NCI-H1417 (cell line): ENCODE measurements at places on chromosomes 4 and X.
A peak's percentile ranks its signal among the peaks of the same experiment; 100 is the strongest.

- DNase-seq: no peak
Observed at GRCh38 chrX:68599256-68600152, 48.0 kb upstream of the STARD8 start.

GRCh38 chrX:154348646-154349358, 25.6 kb downstream of the FLNA start:
- no peak for DNase-seq

DNA sequence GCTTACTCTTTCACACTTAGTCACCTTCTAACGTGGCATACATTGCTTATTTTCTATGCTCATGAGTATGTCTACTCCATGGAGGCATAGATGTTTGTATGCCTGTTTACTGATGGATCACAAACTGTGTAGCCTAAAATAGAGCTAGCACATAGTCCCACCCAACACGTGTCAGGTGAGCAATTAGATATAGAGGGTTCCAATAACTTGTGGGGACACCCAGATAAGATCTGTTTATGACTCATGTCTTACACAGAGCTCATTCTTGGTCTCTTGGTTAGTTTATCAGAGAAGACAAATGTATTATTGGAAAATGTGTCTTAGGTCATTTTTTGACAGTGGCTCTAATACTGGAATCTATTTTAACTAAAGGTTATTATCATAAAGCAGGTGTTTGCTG, 6.8 kb downstream of the ZFP42 start:
- DNase-seq: no peak

DNA sequence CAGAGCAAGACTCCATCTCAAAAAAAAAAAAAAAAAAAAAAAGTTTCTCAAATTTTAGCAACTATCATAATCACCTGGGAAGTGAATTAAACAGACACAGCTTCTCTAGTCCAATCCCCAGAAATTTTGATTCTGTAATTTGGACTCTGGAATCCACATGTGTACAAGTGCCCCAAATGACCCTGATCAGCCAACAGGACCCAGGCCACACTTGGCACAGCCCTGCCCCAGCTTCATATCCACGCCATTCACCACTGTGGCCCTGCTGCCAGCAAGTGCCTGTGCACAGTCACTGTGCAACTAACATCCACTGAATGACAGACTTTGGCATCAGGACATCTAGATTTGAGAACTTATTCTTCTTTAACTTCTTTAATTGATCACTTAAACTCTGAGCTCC, 14.1 kb upstream of the CXCL13 start:
- no peak for DNase-seq

DNA sequence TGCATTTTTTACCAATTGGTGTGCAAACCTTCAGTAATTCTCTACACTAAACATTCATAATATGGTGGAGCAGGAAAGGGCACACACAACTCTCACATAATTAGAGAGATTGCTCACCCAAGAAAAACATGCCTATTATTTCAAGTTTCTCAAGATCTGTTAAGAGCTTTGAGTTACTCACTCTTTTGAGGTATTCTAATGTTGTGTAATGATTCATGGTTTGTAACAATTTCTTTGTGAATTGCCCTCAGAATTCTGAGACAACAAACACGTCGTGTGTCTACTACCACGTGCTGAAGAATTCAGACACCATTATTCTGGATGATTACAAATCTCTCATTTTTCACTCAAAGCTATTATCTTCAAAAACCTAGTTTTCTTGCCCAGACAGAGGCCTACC, 82.8 kb downstream of the PDGFC start:
- DNase-seq: no peak

- no peak for DNase-seq
Observed at GRCh38 chr4:125464146-125464545, 149.4 kb downstream of the FAT4 start.

DNA sequence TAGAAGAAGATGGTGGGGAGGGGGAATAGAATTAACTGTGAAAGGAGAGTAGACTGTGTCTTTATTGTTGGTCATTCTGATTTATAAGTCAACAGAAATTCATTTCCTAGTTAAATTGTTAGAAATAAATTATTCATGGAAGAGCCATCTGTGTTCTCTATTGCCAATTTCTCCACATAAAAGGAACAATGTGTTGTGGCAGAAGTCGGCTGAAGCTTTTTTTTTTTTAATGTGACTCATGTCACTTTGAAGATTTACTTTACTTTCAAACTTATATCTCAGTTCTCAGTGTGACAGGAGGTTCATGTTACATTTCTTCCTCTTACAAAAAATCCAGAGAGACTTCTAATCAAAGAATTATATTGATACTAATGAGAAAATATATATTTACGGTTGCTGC, 60.5 kb downstream of the CPE start:
- no peak for DNase-seq

DNA sequence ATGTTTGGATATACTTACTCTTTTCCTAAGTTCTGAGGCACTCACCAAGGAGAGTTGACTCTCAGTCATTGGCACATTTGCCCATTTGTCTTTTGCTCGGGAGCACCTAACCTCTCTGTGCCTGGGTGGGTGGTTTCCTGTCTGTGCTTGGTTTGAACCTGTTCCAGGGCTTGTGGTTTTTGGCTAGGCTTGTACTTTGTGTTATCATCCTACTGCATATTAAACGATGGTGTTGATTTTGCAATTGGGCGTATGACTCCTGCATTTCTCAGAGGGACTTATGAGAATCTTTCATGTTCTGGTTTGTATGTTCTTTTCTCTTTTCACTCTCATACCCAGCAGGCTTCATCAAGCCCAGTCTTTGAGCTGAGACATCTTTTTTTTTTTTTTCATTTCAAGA, 161.7 kb downstream of the BTC start:
- DNase-seq: no peak

DNA sequence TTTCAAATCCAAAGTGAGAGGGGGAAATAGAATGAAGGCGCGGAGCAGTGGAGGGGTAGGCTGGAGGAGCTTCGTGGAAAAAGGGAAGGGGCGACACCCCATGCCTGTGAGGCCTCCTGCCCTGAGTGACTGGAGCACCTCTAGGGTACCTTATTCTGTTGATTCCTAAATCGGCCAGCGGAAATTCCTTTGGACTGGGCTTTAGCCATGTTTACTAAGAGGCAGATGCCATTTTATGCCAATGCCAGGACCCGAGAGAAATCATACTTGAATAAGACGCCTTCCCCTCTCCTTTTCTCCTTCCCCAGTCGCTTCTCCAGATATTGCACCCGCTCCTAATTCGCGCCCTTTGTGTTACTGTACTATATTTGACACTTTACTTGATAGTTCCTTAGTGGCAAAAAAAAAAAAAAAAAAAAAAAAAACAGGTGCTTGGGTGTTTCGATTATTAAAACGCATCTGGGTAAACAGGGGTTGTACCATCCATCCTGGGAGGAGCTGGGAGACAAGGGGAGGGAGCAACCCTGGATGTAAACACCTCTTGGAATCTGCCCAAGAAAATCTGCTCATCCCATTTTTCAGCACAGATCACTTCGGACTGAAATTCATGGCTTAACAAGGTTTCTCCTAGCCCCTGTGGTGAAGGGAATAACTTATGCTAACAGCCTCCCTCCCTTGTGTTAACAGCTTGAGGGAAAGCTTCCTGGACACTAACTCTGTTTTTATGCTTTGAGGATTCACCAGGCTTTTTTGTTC, 1.5 kb downstream of the BMP3 start:
- peak; percentile 86 for DNase-seq

DNA sequence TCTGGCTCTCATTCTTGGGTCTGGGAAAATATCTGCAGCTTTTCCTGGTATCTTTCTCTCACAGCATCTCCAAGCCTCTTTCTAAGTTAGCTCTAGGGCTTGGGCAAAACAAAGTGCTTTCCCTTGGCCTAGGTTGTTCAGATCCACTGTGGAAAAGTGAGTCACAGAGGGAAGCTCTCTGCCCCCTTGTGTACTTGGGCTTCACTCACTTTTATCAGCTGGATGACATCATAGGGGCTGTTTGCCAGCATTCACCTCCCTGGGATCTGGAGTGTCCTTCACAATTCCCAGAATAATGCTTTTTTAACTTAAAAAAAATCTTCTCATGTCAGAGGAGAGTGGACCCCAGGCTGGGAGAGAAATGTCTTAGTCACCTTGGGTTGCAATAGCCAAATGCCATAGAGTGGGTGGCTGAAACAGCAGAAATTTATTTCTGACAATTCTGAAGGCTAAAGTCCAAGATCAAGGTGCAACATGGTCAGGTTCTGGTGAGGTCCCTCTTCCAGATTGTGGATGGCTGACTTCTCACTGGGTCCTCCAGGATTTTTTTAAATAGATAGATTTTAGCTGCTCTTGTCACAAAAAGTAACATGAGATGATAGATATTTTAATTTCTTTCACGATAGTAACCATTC, 247.8 kb downstream of the SH2D1A start:
- DNase-seq: no peak
